ENCODE measurements at places on chromosomes 6 and 20. TPM values are rescaled to one million over a fixed set of nuclear protein-coding genes. Genes with fewer than 3 reads are reported as not detected.

GRCh38 chr20:51003753-51004152, 19.2 kb downstream of the KCNG1 start:
- DNase-seq = no peak

Gene IPCEF1
- 4.1 TPM for total RNA-seq

Gene PLTP
- 108 TPM for total RNA-seq

DNA sequence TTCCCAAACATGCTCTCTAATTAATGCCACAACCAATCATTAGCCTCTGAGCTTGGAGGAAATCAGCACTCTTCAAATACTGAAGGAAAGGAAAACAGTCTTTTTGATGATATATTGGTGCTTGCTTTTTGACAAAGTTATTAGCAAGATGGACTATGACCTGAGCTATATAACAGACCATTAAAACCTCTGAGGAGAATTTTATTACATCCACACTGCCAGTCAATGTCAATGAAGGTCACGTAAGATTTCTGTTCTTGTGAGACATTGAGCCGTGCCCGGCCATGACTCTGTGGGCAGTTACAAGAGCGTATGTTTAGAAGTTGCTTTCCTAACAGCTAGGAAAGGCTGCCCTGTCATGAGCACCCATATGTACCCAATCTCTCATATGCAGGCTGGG, 659.0 kb downstream of the UTRN start:
- DNase-seq = no peak

Gene USP49
- 2.9 TPM for total RNA-seq

Measured in umbilical cord (tissue), 2 donors.